ENCODE measurements at places on chromosomes 3 and 15. TPM values are rescaled to one million over a fixed set of nuclear protein-coding genes. Genes with fewer than 3 reads are reported as not detected.
A peak's percentile ranks its signal among the peaks of the same experiment; 100 is the strongest.

DNA sequence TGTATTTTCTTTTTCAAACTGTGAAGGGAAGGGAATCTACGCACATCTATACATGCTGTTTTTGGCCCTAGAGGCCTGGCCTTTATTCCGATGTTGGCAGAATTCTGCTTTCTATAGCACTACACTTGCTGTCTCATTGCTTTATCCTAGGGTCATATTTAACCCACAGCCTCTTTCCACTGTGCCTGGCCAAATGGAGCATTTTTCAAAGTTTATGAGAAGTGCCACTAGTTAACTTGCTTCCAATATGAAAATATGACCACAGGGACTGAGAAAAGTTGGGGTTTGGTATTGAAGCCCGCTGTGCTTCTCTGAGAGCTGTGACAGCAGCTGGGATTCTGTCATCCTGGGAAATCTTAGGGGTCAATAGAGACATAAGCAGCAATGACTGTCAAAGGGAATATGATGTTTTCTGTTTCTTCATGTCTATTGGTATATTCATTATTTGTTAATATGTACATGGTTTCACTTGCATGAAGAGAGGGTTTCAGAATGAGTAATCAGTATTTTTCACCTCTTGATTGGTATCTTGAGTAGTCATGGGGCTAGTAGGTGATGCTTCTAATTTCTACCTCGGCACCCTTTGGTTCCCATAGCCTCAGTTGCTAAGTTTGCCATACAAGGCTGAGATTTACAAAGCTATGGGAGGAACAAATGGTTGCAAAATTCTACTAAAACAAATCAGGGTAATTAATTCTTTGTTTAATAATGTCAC lies 275.8 kb upstream of the RBMS3 start:
- DNase-seq = no peak

DNA sequence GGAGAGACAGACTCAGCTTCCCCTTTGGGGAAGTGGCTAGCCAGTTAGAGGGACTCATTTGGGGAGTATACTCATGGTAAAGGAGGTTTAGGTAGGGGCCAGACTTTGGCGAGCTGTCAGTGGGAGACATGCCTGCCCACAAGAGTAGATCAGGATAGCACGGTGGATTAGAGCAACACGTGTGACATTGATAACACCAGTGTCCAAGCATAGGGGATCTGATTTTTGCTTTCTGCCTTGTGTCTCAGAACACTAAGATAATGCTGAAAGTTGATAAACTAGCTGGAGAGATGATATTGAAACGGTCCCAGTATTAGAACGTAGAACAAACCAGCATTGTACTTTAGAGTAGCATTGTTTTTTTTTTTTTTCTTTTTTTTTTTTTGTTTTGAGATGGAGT lies 25.9 kb downstream of the MAP6D1 start:
- no peak for DNase-seq

DNA sequence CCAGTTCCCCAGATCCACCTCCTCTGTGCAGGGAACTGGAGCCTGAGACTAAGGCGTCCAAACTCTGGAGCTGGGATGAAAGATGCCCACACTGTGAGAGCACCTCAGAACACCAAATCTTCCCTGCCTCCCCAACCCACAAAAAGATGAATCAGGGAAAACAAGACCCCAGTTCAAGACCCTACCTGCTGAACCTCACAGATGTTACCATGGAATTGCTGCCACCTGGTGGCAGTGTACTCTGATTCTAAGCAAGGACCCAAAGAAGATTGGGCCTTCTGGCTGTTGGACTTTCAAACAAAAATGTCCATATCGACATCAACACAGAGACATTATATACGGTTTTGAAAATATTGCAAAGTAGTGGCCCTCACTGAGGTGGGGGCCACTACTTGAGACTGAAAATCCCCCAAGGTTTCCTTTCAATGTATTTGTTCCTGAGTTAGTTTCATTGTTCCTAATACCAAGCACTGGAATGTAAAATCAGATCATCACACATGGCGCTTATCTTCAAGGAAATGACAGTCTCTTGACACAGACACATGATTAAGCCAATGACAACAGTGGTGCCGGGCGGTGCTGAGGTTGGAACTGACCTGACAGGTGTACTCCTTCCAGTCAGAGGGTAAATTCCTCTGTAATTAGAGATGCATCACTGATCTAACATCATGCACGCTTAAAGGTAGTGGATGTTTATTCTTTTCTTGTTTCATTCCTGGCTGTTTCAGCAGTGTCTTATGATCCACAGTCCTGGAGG lies 67.6 kb downstream of the SLC6A11 start:
- no peak for DNase-seq

GRCh38 chr15:33371159-33371558 lies 60.4 kb downstream of the RYR3 start:
- DNase-seq = no peak

DNA sequence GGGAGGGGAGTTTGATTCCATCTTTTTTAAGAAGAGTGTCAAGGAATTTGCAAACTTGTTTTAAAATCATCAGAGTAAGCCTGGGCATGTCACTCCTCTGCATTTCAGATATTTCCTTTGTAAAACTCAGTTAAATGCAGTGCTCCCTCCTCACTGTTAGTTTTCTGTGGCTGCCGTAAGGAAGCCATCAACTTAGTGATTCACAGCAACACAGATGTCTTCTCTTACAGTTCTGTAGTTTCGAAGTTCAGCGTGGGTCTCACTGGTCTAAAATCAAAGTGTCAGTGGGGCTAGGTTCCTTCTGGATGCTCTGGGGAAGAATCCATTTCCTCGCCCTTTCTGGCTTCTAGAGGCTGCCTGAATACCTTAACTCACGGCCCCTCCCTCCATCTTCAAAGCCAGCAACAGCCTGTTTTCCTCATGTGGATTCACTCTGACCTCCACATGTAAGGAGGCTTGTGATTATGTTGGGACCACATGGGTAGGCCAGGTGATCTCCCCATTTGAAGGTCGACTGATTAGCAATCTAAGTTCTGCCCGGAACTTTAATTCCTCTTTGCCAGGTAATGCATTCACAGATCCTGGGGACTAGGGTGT lies 12.4 kb downstream of the ISG20 start:
- DNase-seq = no peak

DNA sequence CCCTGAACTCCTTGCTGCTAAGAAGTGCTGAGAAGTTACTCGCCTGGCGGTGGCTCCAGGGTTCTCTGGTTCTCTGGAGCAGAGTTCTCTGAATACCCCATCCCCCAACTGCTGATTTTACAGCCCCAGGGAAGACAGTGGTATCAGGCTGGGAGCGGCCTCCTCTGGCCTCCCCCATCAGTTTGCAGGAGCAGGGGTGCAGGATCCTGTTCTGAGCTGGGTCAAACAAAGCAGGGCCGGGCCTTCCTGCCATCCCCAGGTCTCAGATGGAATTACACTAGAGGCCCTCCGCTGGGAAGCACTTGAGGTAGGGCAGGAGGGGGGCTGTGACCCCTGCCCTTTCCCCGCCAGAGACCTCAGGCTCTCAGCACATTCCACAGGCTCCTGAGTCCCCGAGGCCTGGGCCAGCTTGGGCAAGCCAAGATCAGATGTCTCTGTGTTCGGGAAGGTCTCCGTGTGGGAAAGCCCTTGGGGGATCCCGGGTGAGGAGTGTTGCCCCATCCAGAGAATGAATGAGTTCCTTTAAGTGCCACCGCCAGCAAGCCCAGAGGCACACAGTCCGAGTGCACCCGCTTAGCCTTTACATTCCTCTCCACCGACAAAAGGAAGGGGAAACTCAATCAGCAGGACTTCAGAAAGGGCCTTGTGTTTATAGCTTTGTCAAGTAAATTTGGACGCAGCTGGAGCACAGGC lies 149.9 kb downstream of the LRRK1 start:
- DNase-seq = no peak

LYZL4 gene
- polyA plus RNA-seq = not detected

TADA3 gene
- 58.2 TPM for polyA plus RNA-seq

ACOX2 gene
- 43.8 TPM for polyA plus RNA-seq

DNA sequence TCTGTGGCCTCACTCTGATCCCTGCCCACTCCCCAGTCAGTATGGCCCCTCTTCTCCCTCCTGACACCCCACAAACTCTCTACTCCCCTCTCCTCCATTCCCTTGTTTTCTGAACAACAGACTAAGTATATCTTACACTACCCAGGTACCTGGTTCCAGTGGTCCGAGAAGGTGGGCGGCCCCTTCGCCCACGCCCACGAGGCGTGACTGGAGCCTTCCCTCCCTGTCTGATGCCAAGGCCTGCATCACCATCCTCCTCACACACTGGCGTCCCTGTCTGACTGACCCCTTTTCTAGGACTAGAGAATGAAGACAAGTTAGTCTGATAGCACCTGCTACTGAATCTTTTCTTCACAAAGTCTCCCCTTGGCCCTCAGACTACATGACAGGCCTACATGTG lies 50.0 kb downstream of the TUBGCP4 start:
- DNase-seq = no peak

GRCh38 chr3:123314359-123315270 lies 112.9 kb downstream of the SEC22A start:
- DNase-seq = no peak

GRCh38 chr3:45537970-45538640 lies 56.4 kb upstream of the LIMD1 start:
- peak; percentile 53 for DNase-seq

DNA sequence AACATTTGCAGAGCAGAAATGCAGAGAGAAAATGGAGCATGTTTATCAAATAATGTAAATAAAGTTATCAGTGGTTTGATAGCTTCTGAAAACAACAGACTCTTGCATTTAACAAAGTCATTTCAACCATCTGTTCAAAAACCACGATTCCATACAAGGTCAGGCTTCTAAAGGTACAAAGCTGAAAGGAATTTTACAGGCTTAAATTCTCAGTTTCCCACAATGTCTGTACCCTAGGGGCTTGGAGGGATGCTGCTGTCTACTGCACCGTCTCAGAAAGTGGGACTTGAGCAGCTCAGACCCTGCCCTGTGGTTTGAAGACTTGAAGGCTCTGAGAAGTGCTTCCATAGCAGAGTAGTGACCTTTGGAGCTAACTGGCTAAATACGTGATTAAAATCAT lies 30.4 kb upstream of the TM4SF1 start:
- DNase-seq = no peak

DNA sequence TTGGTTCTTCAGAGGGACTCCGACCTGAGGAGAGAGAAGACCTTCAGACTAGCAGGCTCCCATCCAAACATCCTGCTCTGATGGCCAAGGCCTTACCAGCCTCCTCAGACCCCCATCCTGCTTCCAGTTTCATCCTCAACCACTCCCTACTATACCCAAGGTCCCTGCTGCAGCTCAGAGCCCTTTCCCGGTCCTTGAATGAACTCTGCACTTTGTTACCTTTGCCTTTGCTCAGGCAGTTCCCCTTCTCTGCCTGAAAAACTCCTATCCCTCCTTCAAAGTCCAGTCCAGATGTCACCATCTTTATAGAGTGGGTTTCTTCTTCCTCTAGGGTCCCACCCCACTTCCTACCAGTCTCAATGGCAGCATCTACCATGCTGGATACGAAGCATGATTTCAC lies 13.1 kb downstream of the EFCAB12 start:
- no peak for DNase-seq

- DNase-seq = no peak
These were observed 161.9 kb upstream of the TNIK start for GRCh38 chr3:171622126-171622525.

SUCNR1 gene
- 11.9 TPM for polyA plus RNA-seq

CRTC3 gene
- polyA plus RNA-seq = 29.1 TPM

- DNase-seq = no peak
These were observed 572.2 kb downstream of the GRM7 start for GRCh38 chr3:7433073-7433472.

TM4SF4 gene
- 2.5 TPM for polyA plus RNA-seq

- DNase-seq = no peak
These were observed 55.4 kb downstream of the EOMES start for GRCh38 chr3:27666708-27667107.

DNA sequence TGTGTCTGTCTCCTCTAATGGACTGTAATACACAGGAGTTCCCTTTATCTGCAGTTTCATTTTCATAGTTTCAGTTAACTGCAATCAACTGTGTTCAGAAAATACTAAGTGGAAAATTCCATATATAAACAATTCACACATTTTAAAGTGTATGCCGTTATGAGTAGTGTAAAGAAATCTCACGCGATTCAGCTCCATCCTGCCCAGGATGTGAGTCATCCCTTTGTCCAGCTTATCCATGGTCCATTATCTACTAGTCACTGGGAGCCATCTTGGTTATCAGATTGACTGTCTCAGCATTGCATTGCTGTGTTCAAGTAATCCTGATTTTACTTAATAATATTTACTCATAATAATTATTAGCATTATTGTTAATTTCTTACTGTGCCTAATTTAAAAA lies 14.5 kb downstream of the ZPLD1 start:
- no peak for DNase-seq

DNA sequence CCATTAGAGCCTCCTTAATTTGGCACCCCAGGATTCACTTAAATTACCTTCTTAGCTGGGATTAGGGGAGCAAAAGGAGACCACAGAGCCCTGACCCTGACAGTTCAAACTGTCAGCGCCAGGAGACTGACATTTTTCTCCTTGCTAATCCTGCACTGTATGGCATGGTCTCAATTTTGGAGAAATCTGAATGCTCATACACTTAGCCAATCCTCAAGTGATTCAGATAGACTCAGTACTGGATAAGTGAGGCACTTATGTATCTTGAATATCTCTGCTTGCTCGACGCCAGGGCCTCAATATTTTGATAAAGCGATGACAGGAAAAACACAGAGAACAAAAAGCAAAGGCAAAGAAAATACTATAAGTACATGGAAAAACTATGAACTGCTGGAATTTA lies 375.9 kb upstream of the WNT5A start:
- DNase-seq = no peak

GRCh38 chr15:93649691-93650235 lies 560.8 kb upstream of the RGMA start:
- no peak for DNase-seq

- DNase-seq = no peak
These were observed 65.2 kb downstream of the FHIT start for GRCh38 chr3:61186030-61186429.

DNA sequence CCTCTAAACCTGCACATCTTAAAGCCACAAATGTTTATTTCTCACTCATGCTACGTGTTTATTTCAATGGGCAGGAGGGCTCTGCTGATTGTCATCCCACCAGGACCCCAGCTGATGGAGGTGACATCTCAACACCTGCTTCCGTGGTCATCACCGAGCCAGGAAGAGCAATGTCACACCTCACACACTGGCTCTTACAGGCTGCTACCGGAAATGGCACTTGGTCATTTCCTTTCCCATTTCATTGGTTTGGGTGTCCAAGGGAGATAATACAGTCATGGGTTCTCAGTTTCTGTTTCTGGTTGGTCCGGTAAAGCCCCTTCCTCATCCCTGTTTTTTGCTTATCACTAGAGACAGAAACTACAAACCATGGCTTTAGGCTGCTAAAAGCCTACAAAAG lies 41.9 kb downstream of the ABHD2 start:
- DNase-seq = no peak

GOLGA8G gene
- polyA plus RNA-seq = 0.03 TPM

ISL2 gene
- not detected for polyA plus RNA-seq

FILIP1L gene
- polyA plus RNA-seq = 22.1 TPM

MESP1 gene
- polyA plus RNA-seq = 2.3 TPM

GRCh38 chr15:53472883-53473282 lies 286.6 kb downstream of the WDR72 start:
- DNase-seq = no peak

- no peak for DNase-seq
These were observed 41.5 kb downstream of the PPCDC start for GRCh38 chr15:75064846-75065245.

Measured in renal cortex interstitium (tissue), 15 donors.